ENCODE measurements at places on chromosomes 6 and 20. TPM values are rescaled to one million over a fixed set of nuclear protein-coding genes. Genes with fewer than 3 reads are reported as not detected.

The SPATA25 gene
- 0.60 TPM for total RNA-seq

The EPPIN gene
- total RNA-seq = not detected

The ELOVL4 gene
- total RNA-seq = 3.1 TPM

The TXLNB gene
- total RNA-seq = 0.23 TPM

The FILIP1 gene
- total RNA-seq = 0.35 TPM

The EYS gene
- total RNA-seq = under 0.01 TPM

The FHL5 gene
- total RNA-seq = not detected

The SLC22A2 gene
- not detected for total RNA-seq

The FNDC1 gene
- total RNA-seq = 0.23 TPM

The SCGN gene
- total RNA-seq = not detected

The AVP gene
- total RNA-seq = not detected

The TPD52L1 gene
- 5.6 TPM for total RNA-seq
